ENCODE measurements at places on chromosomes 4 and X. TPM values are rescaled to one million over a fixed set of nuclear protein-coding genes. Genes with fewer than 3 reads are reported as not detected.

The GIMD1 gene
- not detected for total RNA-seq

The OGT gene
- total RNA-seq, result 450 TPM

The TAF7L gene
- total RNA-seq, result 0.76 TPM

- DNase-seq, result no peak
Observed at GRCh38 chr4:156298230-156298629, 344.6 kb upstream of the CTSO start.

- DNase-seq, result no peak
Observed at GRCh38 chr4:56048702-56049431, 100.1 kb downstream of the CEP135 start.

DNA sequence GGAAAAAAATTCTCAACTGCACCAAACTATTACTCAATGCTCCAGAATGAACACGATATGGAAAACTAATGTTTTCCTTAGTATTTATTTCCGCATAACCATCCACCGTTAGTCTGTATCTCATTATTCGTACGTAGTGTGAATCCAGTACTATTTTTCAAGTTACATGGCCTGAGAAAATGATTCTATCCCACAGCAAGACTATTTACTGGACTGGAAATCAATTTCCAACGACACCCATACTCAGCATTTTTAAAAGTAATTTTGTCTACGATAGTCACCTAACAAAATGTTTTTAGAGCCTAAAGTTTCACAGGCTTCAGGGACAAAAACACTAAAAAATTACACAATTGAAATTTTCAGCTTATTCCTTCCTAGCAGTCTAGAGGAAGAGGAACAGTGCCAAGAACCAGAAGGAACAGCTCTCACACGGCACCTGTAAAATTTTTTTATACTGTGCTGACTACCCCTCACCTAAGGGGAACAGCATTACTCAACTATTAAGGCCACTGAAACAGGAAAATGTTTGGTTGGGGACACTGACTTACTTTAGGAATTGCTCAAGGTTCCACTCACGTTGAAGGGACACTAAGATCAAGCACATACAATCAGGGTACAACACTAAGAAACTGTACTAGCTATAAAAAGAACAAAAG, 9.6 kb downstream of the UBE2D3 start:
- DNase-seq, result no peak

DNA sequence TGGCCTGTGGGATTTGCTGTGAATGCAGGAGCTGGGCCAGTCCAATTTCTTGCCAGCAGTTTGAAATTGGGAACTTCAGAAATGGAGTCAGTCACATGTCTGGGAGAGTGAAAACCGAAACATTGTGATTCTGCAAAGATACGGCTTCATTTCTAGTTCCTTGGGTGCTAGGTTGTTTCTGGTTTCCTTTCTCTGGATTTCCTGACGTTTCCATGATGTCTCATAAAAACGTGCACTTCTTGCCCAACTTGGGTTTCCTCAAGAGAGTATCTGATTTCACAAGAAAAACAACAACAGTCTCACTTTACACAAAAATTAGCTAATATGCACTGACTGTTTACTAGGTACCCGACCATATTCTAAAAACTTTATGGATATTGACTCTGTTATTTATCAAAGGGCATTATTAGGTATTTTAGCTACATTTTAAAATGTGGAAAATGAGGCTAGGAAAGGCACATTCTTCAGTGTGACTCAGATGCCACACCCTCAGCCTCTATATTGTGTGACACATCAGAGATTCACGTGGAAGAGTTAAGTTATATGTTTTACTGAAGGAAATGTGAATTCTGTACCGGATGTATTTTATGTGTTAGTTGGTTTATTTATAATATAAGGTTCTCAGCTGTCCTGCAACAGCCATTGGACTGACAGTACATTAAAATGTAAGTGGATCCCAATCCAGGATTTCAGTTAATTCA, 225.0 kb upstream of the PUDP start:
- DNase-seq, result no peak

DNA sequence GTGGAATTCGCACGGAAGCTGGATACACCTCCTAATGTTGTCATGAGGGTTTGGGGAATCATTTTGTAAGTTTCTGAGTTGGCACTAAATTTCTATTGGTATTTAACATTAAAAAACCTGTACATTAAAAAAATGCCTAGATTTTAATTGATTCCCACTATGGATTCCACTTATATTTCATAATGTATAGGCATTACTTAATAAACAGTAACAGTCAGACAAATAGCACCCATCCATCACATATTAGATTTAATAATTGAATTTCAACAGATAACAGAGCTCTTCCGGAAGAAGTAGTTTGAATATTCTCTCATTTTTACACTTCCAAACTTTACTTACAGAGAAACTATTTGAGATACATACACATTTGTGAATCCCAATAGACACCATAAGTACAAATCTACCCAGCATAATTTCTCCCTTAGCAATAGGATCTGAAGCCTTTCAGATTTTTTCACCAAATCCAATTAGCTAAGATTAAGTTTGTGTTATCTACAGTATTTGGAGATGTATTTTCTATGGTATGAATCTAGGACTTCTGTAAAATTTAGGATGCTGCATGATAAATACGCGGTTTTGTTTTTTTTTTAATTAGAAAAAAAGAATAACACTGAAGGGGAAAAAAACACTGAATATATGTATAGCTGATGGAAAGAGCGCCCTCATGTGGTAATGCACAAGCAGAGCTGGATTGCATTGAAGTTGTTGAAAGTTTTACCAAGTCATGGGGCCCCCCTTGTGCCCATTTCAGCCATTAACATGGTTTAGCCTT, 12.2 kb upstream of the ODAM start:
- no peak for DNase-seq

GRCh38 chr4:6694177-6694901, 661 bp downstream of the S100P start:
- DNase-seq, result no peak

GRCh38 chr4:101033986-101034385, 313.3 kb downstream of the PPP3CA start:
- DNase-seq, result no peak
